Kidney capillary endothelial cell (primary cell): ENCODE measurements at places on chromosomes 3 and 15.

DNA sequence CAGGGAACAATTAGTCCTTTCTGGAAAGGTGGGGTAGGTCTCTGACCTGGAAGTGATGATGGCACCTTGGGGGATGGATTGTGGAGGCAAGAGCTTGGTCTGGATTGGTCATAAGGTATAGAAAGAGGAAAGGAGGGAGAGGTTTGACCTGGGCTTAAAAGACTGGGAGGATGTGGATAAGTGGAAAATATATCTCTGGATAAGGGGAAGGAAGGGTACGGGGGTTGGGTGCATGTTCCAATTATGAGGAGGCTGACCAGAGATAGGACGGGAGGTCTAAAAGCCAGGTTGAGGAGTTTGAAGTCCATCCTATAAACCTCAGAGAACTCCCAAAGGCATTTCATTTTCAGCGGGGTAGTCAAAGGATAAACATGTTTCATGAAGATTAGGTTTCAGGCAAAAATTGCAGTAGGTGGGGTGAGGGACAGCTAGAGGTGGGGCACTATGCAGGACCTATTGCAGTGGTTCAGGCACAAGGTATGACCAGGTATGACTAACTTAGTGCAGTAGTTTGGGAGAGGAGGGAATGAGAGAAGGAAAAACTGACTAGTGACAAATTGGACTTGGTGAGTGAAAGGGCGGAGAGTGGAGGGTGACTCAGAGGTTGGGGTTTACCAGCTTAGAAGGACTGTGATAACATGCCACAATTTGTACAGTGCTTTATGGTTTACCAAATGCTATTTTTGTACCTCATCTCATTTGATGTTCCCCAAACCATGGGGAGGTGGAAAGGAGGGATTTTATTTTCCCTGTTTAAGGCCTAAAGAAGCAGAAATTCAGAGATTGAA, 10.7 kb downstream of the PDE8A start:
- DNase-seq = no peak

DNA sequence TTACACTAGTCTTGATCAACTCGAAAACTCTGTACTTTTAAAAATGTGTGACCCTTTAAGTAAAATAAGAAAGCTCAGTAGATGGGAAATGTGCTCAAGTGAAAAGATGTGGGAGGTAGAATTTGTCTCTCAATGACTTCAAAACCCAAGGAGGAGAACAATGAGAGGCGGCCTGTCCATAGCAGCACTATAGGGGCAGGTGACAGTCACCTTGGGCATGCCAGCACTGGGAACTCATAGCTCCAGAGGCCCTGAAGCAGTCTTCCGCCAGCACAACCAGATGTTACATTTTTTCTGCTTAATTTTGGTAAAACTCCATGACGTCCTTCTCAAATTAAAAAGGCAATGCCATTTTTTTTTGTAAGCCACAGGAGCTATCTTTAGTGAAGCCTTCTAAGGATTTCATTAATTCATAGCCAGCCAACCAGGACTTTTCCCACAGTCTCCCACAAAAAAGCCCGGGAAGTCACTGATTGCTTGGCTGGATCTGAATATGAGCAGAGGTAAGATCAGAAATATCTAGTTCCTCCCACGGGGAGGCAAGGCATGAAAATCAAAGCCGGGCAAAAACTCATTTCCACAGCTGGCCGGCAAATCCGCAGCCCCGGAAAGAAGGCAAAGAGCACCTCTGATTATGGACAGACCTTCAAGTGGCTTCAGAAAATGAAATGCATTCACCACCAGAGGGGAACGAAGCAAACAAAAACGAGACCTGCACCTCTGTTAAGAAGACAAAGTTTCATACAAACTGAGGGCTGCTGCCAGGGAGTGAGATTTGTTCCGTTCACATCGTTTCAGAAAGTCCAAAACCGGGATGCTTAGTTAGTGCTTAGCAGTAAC, 10.5 kb downstream of the IL17RD start:
- DNase-seq = no peak

- DNase-seq = no peak
Measured at GRCh38 chr15:76398317-76399104, 61.9 kb downstream of the ISL2 start.

DNA sequence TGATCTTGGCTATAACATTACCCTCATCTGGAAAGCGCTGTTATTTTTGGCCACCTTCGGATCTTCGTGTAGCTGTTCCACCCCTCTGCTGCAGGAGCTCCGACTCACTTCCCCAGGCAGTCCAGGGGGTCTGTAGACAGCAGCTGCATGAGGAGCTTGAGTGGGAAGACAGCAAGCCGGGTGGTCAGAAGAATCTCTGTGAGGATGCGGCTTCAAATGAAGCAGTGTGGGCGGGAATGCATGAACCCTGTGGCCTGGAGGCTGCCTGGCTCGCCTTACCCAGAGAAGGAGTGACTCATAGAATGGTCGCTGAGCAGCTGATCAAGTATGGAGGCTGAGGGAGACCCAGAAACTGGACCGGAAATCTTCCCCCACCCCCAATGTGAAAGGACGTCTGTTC, 45.2 kb upstream of the NR2F2 start:
- DNase-seq = no peak

DNA sequence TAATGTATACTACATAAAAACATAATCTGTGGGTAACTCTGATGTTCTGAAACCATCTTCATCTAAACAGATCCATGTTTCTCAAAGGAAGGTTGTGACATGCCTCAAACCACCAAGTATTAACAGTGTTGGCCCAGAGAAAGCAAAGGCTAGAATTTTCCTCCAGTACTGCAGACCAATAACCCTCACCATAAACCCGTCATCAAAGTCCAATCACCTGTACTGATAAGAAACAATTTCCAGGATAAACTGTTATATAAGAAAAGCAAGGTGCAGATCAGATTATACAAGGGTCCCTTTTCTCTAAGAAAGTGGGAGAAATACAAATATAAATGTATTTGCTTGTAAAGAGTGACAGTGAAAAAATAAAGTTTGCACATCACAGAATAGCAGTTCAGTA, 32.3 kb downstream of the TBC1D2B start:
- DNase-seq = no peak

GRCh38 chr3:112074616-112075497, 11.3 kb upstream of the C3orf52 start:
- DNase-seq = peak; percentile 51

- DNase-seq = no peak
Measured at GRCh38 chr3:46520531-46520930, 22.8 kb downstream of the RTP3 start.

GRCh38 chr3:134799393-134799792, 4.3 kb downstream of the EPHB1 start:
- DNase-seq = no peak

- DNase-seq = no peak
Measured at GRCh38 chr15:96515371-96515770, 184.9 kb downstream of the NR2F2 start.

GRCh38 chr3:13528217-13528867, 20.6 kb upstream of the FBLN2 start:
- no peak for DNase-seq

DNA sequence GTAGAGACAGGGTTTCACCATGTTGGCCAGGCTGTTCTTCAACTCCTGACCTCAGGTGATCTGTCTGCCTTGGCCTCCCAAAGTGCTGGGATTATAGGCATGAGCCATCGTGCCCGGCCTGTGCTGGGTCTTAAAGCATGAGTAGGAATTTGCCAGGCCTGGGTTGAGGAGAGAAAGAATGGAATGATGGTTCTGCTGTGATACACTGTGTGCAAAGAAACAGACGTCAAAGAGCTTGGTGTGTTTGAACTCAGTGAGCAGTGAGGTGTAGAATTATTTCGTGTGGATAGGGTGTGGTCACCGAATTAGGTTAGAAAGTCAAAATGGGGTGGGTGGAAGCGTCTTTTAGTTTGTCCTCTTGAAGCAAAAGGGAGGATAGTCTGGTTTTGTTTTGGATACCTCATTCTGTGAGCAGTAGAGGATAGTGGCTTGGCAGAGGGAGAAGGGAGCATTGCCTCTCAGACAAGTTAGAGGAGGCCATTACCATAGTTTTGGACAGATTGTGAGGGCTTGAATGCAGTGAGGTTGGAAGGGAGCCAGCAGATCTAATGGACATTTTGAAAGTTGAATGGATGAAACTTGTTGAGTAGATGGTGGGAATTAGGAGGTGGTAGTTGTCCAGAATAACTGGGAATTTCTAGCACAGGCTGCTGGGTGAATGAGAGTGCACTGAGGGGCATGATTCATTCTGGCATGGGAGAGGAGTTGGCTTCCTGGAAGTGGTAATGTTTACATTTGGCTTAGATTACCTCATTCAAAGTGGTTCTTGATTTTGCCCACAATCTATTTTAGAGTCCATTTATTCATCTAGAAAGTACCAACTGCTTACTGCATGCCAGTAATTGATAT, 27.2 kb downstream of the AKAP13 start:
- peak; percentile 68 for DNase-seq

DNA sequence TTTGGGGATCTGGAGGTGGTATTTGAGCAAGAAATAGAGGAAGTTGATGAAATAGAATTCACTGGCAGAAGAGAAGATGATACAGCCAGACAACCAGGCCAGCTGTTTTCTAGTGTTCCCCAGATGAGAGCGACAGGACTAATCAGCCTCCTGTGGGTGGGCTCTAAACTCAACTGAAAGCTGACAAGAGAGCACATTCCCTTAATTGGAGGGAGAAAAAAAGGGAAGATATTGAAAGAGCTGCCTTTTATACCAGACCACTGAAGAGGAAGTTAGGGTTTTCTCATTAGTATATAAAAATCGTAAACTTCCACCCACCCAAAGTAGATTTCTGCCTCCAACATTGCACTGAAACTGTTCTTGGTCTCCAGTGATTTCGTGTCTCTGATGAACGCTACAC, 6.5 kb upstream of the TM4SF19 start:
- no peak for DNase-seq

DNA sequence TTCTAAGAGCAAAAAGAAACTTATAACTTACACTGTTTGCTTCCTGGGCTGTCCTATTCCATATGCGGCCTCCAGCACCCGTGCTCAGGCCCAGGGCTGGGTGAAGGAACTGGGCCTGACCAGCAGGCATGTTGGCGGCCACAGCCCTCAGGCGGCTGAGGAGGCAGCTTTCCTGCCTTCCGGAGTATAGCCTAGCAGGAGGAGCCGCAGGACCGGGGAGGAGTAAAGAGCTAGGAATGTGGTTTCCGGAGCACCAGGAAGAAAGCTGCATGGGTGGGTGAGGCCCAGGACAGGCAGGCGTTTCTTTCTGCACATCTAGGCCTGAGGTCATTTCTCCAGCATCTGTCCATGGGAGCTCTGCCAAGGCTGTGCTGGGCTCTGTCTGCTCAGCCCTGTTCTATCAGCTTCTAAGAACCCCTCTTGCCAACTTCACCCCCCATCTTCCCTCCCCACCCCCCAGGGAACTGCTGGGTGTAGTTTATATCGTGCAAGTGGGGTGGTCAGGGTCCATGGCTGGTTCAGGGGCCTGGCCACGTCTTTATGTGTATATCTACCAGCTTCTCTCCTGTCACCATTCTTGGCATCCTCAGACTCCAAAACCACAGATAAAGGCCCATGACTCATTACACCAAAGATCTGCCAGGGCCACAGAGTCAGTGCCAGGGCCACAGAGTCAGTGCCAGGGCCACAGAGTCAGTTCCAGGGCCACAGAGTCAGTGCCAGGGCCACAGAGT, 7.8 kb upstream of the KIF7 start:
- peak; percentile 85 for DNase-seq

DNA sequence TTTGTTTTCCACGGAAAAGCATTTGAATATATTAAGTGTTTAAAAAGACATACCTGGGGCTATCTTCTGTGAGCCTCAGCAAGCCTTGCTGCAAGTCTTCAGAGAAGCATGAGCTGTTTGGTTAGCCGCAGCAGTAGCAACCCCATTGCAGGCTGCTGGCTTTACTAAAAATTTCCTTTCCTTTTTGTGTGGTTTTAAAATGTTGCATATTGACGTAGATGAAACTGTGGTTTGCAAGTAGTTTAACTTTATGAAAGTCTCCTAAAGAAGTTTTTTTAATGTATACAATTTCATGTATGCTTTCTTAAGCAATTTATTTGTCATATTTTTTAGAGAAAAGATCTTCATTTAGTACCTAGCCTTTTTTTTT, at the start of gene GPR171:
Gene GPR171, minus strand, starts transcription at position 166 of the 370 bp plus-strand sequence. CDS start 3,830 bp downstream, outside the sequence.
- no peak for DNase-seq

- no peak for DNase-seq
Measured at GRCh38 chr3:4748701-4749378, 230.4 kb upstream of the BHLHE40 start.

GRCh38 chr15:62138124-62138523, 27.0 kb downstream of the C2CD4B start:
- DNase-seq = peak; percentile 59

- no peak for DNase-seq
Measured at GRCh38 chr3:34152656-34153055, 354.2 kb downstream of the PDCD6IP start.

DNA sequence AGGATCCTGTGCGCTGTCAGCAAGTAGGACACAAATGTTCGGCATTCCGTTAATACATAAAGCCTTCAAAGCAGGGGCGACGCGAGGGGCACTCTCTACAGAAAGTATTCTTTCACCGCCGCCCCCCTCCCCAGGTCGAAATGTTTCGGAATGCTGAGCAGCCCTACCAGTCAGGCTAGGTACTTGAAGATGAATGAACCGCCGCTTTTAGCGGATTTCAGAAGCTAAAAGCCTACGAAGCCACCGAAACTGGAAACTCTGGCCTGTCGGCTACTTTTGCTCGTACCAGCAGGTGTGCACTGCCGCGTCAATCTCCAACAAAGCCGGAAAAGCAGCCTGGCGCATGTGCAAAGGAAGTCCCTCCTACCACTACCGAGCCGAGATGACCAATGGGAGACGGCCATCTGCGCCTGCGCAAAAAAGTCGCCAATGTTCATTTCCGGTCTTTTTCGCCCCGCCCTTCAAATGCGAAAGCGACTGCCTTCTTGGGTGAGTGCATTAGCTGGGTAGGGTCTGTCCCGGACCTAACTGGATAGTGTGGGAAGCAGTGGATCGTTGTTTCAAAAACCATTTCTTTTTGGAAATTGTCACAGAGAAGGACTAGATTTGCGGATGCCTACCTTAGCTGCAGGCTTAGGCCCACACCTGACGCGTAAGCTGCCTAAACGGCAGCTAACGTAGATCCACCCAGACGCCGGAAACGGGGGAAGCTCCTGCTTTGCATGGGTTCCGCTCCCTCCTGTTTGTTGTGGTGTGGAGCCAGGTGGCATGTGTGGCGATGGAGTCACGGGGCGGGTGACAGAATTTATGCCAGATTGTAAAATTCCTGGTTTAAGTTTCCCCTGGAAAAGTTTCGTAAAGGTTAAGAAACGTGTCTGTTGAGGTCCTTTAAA, at the start of gene WDR5B:
Gene WDR5B, minus strand, starts transcription at position 301 of the 893 bp plus-strand sequence. CDS start 534 bp downstream, outside the sequence.
- DNase-seq = peak; percentile 91

DNA sequence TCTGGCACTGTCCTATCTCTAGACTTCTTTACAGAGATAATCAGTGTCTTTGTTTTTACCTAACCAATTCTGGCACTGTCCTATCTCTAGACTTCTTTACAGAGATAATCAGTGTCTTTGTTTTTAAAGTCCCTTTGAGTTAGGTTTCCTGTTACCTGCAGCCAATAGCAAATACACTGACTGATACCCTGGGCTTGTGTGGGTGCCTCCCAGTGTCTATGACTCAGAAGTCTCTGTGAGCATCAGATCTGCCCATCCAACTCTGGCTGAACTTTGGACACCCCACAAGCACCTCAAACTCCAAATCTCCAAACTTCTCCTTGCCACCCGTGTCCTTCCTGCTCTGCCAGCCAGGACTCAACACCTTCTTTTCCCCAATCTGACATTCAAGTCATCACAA, 30.4 kb downstream of the SLC41A3 start:
- no peak for DNase-seq
